ENCODE measurements at places on chromosomes 16 and 17. TPM values are rescaled to one million over a fixed set of nuclear protein-coding genes. Genes with fewer than 3 reads are reported as not detected.

Gene TRIM72
- total RNA-seq = not detected

Gene ZSCAN32
- 10.3 TPM for total RNA-seq

Gene UTS2R
- total RNA-seq = not detected

Gene PRSS8
- total RNA-seq = not detected

Gene PLXDC1
- total RNA-seq = 1.1 TPM

Gene CLEC3A
- total RNA-seq = not detected

Gene KRT25
- not detected for total RNA-seq

Gene TEKT1
- total RNA-seq = not detected

Gene HLF
- total RNA-seq = not detected

Gene PPL
- total RNA-seq = not detected

Gene CRYM
- total RNA-seq = not detected

Gene OR2C1
- not detected for total RNA-seq

Gene MBTD1
- total RNA-seq = 4.7 TPM

Gene GDPD1
- 1.3 TPM for total RNA-seq

Gene KRTAP4-5
- not detected for total RNA-seq

Gene IRF8
- not detected for total RNA-seq

Measured in HFFc6 (cell line).